HT-29 (cell line): ENCODE measurements at places on chromosomes 4 and X. TPM values are rescaled to one million over a fixed set of nuclear protein-coding genes. Genes with fewer than 3 reads are reported as not detected.

Gene EGF
- total RNA-seq: 0.68 and 1.0 TPM in 2 replicates

Gene NPNT
- total RNA-seq: 25.7 and 35.4 TPM in 2 replicates

DNA sequence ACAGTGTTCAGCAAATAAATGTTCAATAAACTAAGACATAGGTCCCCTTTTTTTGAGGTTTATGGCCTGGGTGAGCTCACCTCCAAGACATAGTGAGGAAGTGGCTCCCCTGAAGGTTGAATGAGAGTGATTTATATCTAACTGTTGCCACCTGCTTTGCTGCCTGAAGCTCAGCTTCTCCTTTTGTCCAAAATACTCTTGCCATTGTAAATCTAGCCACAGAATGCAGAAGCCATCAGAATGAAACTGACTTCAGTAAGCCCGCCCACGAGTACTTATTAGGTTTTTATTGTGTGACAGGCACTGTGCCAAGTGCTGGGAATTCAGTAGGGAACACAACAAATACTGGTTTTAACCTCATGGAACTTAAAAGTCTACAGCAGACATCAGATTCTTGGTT, 18.0 kb downstream of the SPINK2 start:
- DNase-seq: peak; percentile 23

- no peak for DNase-seq
These were observed 437.1 kb upstream of the CTSO start for GRCh38 chr4:156390599-156391324.
